ENCODE measurements at places on chromosomes 7 and 10.

DNA sequence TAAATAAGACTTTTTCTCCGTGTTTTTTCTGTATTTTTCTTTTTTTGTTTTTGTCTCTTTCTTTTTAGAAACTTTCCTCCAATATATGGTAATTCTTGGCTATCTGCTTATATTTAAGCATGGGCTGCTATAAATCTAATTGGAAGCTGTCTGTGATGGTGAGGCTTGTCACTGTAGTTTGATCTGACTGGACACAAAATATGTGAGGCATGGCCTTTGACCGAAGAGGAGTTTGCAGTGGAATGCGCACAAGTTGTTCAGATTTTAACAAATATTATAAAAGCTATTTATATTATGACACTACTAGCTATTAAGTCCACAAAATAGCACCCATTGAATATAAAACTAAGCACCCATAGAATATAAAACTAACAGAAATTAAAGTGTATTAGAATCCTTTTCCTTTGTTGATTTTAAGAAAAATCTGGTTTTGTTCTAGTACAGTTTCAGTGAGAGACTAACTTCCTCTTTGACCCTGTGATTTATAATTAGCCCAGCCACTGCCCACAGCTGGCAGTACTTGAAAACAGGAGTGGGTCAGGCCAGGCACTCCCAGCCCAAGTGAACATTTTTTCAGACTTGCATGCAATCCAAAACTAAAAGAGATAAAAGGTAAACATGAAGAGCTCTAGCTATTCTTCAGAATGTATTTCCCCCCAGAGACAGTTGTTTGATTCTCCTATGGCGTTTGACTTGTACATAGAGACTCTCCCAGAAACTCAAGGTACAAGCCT, 69.9 kb upstream of the FGL2 start:
- DNase-seq: no peak

DNA sequence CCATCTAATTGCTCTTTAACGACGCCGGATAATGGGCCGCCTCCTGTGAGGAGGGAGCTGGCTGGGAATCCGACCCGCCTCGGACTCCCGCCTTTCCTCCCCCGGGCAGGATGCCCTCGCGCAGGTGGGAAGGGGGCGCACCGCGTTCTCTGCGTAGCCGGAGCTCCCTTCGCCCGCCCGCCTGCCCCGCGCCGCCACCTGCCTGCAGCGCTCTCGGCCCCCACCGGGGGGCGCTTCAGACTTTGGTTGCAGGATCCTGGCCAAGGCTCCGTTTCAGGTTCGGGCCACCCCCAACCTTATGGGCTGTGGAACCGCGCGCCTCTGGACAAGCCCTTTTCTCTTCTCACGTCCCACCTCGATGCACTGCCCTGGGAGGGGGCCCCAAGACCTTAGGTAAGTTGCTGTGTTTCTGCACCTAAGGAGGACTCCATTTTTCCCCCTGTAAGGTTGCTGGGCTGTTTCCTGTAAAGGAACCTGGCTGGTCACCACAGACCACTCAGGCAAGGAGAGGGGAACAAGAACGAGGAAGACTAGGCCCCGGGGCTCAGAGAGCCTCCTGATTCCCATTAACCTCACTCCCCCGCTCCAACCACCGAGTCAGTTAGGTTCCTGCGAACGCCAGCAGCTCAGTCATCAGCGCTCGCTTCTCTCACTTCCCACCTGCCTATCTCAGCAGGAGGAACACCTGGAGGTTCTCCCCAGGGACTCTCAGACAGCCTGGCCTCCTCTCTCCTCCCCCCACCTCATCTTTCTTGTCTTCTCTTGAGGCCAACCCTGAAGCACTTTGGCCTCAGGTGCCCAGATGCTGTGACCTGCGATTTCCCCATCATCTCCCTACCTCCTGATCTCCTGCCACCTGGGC, 11.3 kb upstream of the KAZALD1 start:
- peak; percentile 70 for DNase-seq

DNA sequence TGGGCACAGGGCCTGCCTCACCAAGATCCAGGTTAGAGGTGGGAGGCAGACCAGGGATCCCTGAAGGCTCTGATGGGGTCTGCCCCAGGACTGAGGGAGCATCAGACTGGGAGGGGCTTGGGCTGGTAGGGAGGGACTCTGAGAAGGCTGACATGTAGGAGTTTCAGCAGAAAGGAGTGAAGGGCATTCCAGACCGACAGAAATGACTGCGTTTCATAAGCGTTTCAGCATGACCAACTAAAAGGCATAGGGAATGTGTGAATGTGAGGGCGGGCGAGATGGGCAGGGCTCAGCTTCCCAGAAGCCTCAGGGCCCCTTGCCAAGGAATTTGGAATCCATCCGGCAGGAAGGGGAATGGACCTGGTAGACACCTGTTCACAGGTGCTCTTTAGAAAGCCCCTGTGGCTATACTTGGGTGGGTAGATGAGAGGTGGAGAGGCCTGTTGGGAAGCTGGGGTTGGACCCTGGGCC, 24.9 kb upstream of the SLC29A3 start:
- no peak for DNase-seq

DNA sequence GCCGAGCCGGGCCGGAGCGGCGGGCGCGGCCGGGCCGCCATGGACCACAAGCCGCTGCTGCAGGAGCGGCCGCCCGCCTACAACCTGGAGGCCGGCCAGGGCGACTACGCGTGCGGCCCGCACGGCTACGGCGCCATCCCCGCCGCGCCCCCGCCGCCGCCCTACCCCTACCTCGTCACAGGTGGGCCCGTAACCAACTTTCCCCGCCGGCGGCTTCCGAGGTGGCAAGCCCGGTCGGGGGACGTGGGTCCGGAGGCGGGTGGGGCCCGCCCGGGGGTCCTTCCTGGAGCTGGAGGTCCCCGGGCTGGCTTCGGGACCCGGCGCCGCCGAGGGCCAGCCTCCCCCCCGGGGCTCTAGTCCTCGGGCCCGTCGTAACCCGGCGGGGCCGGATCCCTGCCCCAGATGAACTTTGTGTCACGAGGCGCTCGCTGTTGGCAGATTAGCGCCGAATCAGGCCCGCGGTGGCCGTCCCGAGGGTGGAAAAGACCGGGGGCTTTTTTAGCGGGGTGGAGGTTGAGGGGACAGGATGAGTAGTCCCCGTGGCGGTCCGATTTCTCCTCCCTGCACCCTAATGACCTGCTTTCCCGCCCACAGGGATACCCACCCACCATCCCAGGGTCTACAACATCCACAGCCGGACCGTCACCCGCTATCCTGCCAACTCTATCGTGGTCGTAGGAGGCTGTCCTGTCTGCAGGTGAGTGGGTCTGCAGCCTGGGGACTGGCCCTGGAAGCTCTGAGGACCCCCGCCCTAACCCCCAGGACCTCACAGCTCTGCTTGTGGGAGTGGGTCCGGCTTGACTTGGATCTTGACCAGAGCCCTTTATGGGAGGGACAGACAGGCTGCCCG, 496 bp downstream of the BRI3 start:
- peak; percentile 60 for DNase-seq

DNA sequence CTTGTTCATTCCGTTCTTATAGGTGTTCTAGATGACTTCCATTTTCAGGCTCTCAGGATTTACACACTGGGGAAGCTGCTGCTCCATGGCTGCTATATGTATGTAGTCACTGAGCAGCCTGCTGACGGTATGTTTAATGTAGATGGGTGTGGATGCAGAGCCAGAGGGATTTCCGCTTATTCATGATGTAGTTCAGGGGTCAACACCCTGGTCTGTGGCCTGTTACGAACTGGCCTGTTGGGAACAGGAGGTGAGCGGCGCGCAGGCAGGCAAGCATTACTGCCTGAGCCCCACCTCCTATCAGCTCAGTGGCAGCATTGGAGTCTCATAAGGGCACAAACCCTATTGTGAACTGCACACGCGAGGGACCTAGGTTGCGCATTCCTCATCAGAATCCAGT, 33.9 kb downstream of the DNAJB6 start:
- DNase-seq: no peak

- DNase-seq: no peak
Observed at GRCh38 chr7:28755255-28755654, 202.9 kb downstream of the TRIL start.

GRCh38 chr7:13715534-13715933, 273.9 kb downstream of the ETV1 start:
- DNase-seq: no peak

- no peak for DNase-seq
Observed at GRCh38 chr10:46523119-46523961, 33.1 kb downstream of the GPRIN2 start.

GRCh38 chr10:71694039-71694501, 25.5 kb downstream of the C10orf105 start:
- no peak for DNase-seq

DNA sequence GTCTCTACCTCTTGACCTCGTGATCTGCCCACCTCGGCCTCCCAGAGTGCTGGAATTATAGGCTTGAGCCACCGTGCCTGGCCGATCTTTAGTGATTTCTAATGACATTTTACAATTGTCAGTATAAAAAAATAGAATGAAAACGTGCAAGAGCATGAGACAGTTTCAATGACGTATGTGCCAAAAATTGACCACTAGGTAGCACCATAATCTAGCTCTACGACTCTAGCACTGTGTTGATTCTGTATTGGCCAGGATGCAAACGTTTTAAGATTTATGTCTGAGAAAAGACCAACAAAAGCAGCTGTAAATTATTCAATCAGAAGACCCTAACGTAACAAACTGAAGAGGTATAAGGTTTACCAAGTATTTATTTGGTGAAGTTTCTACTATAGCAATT, 25.4 kb upstream of the EXOC6 start:
- DNase-seq: no peak

GRCh38 chr7:102079140-102080018, 207.3 kb upstream of the SH2B2 start:
- DNase-seq: no peak

DNA sequence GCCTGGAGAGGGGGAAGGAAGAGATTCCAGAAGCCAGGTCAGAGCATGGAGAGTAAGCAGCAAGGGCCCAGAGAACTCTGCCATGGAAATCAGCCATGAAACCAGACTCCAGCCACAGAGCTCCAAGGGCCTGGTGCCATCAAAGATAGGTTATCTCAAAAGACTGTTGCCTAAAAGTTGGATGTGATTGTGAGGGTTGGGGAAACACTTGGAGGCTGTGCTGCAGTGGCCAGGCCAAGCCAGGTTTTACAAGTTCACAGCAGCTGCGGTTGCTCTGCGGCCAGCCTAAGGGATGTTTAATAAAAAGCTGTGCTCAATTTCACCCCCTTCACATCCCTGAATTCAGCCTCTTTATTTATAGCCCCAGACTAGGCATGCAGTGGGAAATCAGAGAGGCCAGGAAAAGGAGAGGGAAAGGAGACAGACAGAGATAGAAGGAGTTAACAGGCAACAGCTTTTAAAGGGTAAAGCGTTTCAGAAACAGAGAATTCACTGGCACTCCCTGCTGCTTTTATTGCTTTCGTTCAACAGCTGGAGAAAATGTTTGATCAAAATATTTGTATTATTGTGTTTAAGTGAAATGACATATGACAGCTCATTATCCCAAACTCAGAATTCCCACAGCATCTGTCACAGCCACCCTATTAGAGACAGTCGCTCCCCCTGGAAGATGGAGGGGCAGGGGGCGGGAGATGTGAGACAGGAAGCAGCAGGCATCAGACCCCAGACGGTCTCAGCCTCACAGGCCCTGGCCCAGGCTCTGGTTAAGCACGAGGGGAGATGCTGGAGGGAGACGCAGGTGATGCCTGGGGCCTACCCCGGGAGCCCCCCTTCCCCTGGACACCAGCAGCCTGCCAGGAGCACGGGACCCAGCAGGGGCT, 140.1 kb downstream of the GLI3 start:
- DNase-seq: no peak

GRCh38 chr10:48905311-48905710, 34.3 kb downstream of the LRRC18 start:
- no peak for DNase-seq

GRCh38 chr10:58956926-58957325, 219.5 kb upstream of the PHYHIPL start:
- DNase-seq: no peak

DNA sequence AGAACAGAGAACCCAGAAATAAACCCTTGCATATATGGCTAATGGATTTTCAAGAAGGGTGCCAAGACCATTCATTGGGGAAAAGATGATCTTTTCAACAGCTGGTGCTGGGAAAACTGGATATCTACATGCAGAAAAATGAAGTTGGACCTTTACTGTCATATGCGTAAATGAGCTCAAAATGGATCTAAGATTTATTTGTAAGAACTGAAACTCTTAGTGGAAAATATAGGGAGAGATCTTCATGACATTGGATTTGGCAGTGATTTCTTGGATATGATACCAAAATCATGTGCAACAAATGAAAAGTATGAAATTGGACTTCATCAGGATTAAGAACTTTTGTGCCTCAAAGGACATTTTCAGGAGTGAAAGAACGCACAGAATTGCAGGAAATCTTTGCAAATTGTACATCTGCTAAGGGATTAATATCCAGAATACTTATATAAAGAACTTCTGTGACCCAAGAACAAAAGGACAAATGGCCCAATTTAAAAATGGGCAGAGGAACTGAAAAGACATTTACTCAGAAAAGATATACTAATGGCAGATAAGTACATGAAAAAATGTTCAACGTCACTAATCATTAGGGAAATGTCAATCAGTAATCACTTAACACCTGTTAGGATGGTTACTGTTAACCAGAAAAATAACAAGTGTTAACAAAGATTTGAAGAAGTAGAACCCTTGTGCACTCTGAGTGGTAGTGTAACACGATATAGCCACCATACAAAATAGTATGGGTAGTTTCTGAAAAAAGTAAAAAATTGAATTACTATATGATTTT, 6.1 kb downstream of the DBF4 start:
- DNase-seq: no peak

DNA sequence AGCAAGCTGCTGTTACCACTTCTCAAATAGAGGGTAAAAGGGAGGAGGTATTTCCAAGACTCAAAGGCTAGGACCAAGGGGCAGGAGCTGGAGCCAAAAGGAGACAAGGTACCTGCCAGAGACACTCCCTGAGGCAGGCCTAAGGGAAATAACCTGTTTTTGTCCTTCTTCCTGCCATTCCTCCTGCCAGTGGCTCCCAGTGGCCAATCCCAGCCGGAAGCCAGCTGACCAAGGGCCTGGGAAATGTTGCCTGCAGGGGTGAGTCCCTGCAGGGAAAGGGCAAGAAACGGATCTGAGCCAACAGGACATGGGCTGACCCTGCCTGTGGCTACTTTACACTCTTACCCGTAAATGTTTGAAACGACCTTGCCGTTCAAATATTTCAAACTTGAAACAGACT, 3.5 kb downstream of the CYTH3 start:
- DNase-seq: no peak

- DNase-seq: no peak
Observed at GRCh38 chr10:22849077-22849805, 78.6 kb upstream of the ARMC3 start.

DNA sequence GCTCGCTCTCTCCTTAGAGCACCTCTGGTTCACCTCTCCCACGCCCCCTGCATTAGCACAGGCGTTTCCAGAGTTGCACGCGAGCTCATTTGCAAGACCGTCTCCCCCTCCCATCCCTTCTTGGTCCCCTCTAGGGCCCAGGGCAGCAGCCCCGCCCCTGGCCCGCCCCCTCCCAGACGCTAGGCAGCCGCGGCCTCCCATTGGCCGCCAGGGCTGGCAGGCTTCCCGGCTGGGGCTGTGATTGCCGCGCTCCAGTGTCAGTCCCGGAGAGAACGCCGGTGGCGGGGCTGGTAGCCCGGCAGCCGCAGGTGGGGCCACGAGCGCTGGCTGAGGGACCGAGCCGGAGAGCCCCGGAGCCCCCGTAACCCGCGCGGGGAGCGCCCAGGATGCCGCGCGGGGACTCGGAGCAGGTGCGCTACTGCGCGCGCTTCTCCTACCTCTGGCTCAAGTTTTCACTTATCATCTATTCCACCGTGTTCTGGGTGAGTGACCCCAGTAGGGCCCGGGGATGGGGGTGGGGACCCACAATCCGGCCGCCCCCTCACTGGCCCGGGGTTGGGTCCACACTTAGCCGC, at the start of gene TSPAN15:
TSS of gene TSPAN15 (plus strand) at position 257 of the 575 bp plus-strand sequence. CDS start at position 387, 130 bp downstream.
- peak; percentile 89 for DNase-seq

- DNase-seq: no peak
Observed at GRCh38 chr7:37342688-37343471, 105.8 kb downstream of the ELMO1 start.

- DNase-seq: no peak
Observed at GRCh38 chr10:123044391-123044790, 35.6 kb downstream of the ACADSB start.

Data from NCI-H1417 (cell line).